ENCODE measurements at places on chromosomes 4 and X.

- no peak for DNase-seq
These were observed 679.2 kb downstream of the NLGN4X start for GRCh38 chrX:5549512-5549911.

- no peak for DNase-seq
These were observed 263.2 kb downstream of the TECRL start for GRCh38 chr4:64146030-64146429.

- DNase-seq: peak; percentile 98
These were observed 367.5 kb upstream of the CTSO start for GRCh38 chr4:156321203-156321602.

- DNase-seq: no peak
These were observed 785.3 kb downstream of the ADGRL3 start for GRCh38 chr4:61985426-61985825.

All from astrocyte (in vitro differentiated cells and primary cell).